ENCODE measurements at places on chromosomes 16 and 17. TPM values are rescaled to one million over a fixed set of nuclear protein-coding genes. Genes with fewer than 3 reads are reported as not detected.

PRAC2 gene
- total RNA-seq = not detected

C17orf113 gene
- 0.43 TPM for total RNA-seq

WRAP53 gene
- total RNA-seq = 3.2 TPM

GRCh38 chr16:64253525-64253924, 868.3 kb downstream of the CDH11 start:
- no peak for DNase-seq

GRCh38 chr16:11627822-11628457, 40.3 kb upstream of the SNN start:
- no peak for DNase-seq

DNA sequence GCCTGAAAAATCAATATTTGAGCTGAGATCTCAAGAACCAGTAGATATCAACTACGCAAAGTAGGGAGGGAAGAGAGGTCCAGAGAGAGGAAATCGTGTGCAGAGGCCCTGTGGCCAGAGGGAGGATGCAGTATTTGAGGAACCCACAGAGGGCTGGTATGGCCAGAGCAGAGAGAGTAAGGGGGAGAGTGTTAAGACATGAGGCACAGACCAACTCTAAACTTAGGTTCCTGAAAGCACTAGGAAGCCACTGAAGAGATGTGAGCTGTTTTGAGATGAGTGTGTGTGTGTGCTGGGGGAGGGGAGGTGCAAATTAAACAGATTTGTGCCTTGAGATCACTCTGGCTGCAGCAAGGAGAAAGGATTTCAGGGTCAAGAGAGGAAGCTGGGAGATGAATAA, 10.9 kb downstream of the SLC13A2 start:
- no peak for DNase-seq

DNA sequence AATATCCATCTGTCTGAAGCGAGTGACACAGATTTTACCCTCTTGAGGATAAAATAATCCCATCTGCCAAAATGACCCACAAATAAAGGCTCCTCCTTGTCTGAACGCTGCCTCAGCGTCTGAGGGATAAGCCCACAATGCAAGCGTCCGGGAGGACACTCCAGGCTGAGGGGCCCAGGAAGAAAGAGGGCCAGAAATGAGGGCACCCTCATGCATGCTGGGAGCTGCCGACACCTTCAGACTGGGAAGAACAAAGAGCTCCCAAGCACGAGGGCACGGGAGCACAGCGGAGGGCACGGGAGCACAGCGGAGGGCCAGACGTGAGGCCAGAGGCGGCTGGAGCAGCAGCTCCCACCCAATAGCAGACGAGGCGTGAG, 126.9 kb downstream of the ZNF778 start:
- DNase-seq = no peak

DNA sequence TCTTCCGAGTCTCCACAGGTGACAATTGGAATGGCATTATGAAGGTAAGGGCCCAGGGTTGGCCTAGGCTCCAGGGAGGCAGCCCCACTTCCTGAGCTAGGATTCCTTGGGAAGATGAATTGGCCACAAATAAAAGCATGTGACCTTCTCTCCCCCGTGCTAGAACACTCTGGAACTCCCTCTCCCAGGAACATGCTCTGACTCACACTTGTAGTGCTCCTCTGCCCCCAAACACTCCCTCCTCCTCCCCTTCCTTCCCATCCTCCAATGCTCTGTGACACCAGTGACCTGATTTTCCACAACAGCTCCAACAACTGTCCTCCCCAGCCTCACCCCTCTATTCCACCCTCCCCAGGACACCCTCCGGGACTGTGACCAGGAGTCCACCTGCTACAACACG, 16.4 kb upstream of the ABCC3 start:
- no peak for DNase-seq

- no peak for DNase-seq
Measured at GRCh38 chr16:49510654-49511305, 137.2 kb downstream of the C16orf78 start.

DNA sequence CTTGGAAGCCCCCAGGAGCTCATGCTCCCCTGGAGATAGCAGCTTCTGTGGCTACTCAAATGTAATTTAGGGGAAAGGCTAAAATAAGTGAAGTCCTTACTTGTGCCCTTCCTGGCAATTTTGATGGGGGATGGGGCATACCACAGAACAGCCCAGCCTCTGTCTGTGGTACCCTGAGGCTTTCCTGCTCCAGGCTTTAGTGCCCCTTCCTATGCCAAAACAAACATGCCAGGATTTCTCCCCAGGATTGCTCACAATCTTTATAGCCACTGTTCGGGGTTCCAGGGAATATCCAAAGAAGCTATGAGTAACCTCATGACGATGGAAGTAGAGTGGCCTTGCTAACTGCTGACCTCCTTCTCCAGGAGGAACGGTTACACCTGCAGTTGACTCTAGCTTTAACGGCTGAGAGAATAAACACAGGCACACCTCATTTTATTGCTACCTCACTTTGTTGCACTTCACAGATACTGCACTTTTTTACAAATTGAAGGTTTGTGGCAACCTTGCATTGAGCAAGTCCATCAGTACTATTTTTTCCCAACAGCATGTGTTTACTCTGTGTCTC, 24.9 kb downstream of the CCL4 start:
- DNase-seq = no peak
